ENCODE measurements at places on chromosomes 5 and 9. TPM values are rescaled to one million over a fixed set of nuclear protein-coding genes. Genes with fewer than 3 reads are reported as not detected.

The FCN2 gene
- total RNA-seq: not detected

The SLC28A3 gene
- under 0.01 TPM for total RNA-seq

The EGFLAM gene
- 8.9 TPM for total RNA-seq

The GFPT2 gene
- 1.1 TPM for total RNA-seq

The NXNL2 gene
- total RNA-seq: 0.81 TPM

The N4BP3 gene
- total RNA-seq: 1.5 TPM

The CDC25C gene
- 3.0 TPM for total RNA-seq
